ENCODE measurements at places on chromosomes 1 and 21.

DNA sequence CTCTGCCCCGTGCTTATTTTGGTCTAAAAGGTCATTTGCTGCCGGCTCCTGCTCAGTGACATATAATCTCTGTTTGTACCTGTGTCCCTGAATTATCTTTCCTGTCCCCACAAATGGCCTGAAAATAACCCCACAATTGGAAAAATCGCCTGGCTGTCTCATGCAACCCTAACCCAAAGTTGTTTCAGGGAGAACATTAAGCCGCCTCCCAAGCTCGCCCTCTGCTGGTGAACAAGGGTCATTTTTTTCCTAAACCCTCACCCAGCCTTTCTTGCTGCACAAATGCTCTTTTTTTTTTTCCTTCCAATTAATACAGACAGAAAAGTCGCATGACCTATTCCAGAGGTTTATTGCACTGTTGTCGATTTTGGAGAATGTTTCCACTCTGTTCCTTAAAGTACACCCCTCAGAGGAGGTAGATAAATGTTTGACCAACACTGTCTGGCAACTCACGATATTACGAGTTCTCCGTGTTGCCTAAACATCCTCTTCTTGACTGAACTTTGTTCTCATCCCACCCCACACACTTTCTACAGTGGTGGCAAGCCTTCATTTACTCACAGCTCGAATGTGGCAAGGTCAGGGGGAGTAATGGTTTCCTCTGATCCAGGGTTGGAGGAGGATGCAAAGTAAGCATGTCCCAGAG, 148.7 kb downstream of the ZZZ3 start:
- no peak for DNase-seq

- no peak for DNase-seq
Observed at GRCh38 chr1:180675586-180675985, 43.8 kb downstream of the XPR1 start.

DNA sequence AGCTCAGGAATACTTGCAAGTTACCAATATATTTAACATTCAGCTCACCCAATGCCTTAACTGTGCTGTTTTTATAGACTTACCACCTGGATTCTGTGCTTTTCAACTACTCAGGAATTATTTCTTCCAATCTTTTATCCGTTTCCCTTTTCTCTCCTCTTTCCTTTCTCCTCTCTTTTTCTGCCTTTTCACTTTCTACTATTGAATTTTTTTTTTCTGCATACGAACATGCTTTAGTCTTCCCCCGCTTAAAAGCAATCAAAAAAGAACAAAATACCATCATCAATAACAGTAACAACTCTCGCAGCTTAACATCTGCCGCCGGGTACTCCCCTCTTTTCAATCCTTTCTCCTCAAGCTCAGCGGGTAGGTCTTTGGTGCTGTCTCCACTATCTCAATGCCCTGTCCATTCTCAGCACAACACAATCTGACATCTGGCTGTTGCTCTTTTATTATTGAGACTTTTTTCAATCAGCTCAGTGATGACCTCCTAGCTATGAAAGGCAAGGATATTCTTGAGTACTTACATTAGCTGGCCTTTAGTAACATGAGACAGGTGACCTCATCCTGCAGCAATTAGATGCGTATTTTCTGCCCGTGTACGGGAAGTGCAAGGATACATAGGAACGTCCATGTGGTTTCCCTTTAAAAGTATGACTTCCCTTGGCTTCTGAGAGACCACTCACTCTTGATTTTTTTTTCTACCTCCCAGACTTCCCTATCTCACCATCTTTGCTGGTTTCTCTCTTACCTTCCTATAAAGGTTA, 40.2 kb upstream of the SIPA1L2 start:
- no peak for DNase-seq

DNA sequence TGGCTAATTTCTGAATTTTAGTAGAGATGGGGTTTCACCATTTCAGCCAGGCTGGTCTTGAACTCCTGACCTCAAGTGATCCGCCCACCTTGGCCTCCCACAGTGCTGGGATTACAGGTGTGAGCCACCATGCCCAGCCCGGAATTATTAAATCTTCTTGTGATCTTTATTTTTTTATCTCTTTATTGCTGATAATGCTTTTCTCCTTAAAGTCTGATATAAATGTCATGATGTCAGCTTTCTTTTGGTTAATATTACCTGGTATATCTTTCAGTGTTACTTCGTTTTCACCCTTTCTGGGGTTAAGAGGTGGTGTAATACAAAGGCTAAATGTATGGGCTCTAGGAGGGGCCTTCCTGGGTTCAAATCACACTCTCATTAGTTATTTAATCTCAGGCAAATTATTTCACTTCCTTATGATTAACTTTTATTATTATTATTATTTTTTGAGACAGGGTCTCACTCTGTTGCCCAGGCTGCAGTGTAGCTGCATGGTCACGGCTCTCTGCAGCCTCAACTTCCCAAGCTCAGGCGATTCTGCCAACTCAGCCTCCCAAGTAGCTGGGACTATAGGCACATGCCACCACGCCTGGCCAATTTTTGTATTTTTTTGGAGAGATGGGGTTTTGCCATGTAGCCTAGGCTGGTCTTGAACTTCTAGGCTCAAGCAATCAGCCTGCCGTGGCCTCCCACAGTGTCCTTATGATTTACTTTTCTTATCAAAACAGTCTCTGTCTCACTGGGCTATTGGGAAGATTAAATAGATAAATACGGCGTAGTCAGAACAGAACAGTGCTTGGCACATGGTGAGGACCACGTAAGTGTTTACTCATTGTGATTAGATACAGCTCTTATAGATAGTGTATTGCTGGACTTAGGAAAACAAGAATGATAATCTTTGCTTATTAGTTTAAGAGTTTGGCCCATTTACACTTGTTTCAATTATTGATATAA, 216.5 kb downstream of the URB2 start:
- no peak for DNase-seq

DNA sequence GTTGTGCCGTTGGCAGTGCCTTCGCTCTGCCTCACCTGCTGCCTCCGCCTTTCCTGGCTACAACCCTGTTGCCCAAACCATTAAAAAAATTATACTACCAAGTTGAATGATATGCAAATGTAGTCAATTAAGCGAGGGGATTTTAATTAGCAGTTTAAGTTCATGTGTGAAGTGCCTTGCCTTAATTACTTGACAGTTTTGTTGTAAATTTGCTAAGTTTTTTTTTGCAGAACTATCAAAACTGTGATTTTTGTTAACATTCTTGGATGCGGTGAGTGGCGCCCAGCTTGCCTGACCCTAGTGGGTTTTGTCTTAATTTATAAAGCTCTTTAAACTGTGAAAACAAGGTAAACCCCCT, 10.9 kb downstream of the SKI start:
- DNase-seq = no peak

All from H54 (cell line).